Stimulated activated CD4-positive, alpha-beta T cell treated with anti-CD3 and anti-CD28 coated beads, TNF-alpha, amount 100 ng/mL, for 48 hours (primary cell): ENCODE measurements at places on chromosomes 4 and X.

DNA sequence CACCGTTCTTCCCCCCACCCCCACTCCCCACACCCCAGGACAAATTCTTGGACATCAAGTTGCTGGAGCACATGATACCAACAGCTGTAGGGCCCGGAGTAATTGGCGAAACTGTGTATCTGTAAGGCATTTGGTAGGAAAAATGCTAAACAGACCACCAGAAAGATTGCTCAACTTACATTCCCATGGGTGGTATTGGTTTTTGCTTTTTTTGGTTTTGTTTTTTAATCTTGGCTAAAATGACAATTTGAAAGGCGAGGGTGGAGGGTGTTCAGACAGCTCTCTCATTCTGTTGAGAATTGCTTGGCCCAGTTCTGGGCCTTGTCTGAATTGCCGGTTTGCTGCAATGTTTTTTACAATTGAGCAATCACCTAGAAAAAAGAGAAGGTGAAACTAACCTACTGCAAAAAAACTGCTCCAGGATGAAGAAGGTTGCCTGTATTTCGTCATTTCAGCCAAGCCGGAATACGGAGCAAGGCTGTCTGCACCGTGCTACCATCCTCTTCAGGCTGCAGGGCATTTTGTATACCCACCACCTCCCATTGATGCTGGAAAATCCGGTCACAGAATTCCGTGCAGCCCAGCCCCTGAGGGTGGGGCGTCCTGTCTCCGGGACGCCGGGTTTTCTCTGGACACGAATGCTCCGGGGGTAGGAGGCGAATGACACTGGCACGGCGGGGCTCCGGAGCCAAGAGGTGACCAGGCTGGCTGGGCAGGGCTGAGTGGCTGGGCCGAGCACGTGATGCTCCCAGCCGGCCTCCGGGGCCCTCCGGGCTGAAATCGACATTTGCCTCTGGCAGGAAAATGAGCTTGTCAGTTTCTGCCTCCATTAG, at the start of gene CLCN4:
Gene CLCN4, plus strand, starts transcription at position 777 of the 833 bp plus-strand sequence. CDS start 28,058 bp downstream, outside the sequence.
- no peak for DNase-seq

- no peak for DNase-seq
These were observed 193.4 kb downstream of the GRID2 start for GRCh38 chr4:92497141-92497540.

DNA sequence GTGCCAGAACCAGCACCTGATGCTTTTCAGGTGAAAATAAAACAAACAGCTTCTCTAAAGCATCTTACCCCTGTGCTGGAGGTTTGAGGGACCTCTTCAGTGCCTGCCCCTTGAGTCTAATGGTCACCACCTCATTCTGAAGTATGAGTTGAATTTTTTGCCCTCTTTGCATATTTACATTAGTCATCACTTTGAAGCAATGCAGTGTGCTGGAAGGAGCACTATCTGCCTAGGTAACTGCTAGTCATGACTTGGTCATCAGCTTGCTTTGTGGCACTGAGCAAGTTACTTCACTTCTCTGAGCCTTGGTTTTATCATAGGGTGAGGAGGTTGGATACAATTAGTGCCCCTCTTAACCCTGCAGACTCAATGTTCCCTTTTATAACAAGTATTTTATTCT, 44.9 kb downstream of the SPATA18 start:
- no peak for DNase-seq

- no peak for DNase-seq
These were observed 322.4 kb upstream of the CPEB2 start for GRCh38 chr4:14679906-14680305.

DNA sequence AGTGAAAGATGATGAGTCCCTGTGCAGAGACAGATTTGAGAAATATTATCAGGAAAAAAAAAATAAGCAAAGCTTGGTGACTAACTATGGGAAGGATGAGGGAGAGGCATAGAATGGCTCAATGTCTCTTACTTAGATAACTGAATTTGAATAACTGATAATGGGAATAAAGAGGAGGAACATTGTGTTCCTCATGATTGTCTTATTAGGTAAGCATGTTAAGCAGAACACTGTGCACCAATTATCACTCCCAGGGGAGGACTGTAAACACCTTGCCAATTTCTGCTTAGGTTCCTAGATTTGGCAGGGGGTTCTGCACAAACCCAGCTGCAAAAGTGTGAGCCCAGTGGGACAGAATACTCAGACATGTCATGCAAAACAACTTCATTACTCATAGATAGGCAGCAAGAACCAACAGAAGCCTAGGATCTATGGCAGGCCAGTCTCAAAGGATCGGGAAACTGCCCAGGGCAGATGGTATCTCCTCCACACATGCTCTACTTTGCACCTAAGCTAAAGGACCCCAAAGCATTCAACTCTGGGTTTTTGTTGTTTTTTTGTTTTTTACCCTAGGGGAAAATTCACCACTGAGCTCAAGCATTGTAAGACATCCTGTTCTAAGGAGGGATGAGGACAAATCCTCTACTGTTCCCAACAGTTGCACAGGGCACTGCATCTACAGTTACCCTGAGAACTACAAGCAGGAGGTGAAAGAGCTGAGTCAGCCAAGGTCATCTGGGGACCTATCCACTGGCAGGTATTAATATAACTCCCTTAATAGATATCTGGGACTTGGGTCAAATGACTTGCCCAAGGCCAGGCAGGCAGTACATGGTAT, 907.0 kb downstream of the RAPGEF2 start:
- DNase-seq = no peak

DNA sequence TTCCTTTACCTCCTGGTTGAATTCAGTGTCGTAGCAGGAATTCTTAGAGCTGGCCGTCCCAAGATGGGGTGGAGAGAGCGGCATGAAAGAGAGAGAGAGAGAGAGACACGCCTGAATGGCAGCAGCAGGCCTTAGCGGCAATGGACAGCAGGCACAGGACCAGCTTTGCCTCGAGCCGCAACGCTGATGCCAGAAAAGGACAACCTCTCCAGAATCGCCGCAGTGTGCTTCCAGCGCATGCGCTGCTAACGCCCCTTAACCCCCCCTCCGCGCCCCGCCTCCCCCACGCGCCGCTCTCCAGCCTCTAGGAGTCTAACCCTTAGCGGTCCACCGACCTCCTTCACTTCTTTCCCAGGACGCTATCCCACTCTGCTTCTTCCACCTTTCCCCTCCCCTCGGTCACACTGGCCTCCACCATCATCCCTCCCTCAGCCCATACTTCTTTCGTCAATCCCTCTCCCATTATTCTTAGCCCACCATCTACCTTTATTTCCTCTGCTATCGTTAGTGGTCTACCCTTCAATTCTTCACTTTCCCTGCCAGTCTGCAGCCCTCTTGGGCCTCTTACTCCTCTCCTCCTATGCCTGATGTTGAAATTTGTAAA, 10.5 kb upstream of the ZCCHC13 start:
- peak; percentile 37 for DNase-seq

- no peak for DNase-seq
These were observed 54.3 kb downstream of the SLIT2 start for GRCh38 chr4:20305976-20306375.

DNA sequence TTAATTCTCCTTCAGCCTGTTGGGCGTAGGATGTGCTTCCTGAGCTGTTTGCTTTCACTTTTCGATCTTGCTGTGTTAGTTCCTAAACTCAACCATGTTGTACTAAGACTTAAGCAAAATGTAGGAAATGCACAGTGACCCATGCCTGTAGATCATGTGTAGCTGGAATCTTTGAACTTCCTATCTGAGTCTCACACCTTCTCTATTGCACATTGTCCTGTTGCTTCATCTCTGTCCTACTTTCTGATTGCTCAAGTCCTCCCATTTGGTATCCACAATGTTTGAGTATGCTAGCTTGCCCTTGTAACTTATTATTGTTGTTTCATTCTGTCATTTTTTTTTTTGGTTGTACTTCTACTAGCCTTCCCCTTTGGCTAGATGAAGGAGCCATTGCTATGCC, 239.6 kb downstream of the PPP1R2C start:
- DNase-seq = no peak

DNA sequence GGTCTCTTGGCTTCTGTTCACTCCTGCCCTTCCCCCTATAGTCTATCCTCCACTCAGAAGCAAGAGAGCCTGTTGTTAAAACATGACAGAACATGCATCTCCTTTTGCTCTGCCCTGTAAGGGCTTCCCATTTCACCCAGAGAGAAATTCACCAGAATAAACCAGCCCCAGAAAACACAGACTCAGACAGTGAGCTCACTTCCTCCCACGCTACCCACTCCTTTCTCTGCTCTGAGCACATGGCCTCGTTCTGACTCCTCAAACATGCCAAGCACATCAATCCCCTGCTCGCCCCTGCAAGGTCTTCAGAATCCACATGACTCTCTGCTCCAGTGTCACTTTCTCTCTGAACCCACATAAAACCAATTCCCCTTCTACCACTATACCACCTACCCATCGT, 50.4 kb downstream of the MID1 start:
- DNase-seq = no peak

- peak; percentile 34 for DNase-seq
These were observed 577 bp upstream of the PIM2 start for GRCh38 chrX:48919360-48919841.

- DNase-seq = no peak
These were observed 107.2 kb downstream of the TAB3 start for GRCh38 chrX:30781711-30782444.

GRCh38 chr4:89539797-89540711, 232.5 kb upstream of the GPRIN3 start:
- DNase-seq = no peak

DNA sequence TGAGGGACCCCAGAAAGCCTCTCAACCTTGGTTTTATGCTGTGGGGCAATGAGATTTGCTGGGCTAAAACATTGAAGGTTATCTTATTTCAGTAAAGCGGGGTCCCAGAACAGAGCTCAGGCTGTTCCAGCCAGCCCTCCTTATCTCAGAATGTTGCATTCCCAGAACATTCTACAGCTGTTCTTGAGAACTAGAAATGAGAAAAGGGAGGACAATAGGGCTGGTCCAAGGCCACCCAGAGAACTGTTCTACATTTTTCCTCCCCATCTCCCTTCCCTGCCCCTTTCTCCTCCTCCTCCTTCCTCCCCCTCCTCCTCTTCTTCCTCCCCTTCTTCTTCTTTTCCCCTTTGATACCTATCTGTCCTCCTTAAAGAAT, 70.4 kb upstream of the SLC7A11 start:
- no peak for DNase-seq

GRCh38 chr4:128525992-128526630, 238.5 kb upstream of the PGRMC2 start:
- no peak for DNase-seq

DNA sequence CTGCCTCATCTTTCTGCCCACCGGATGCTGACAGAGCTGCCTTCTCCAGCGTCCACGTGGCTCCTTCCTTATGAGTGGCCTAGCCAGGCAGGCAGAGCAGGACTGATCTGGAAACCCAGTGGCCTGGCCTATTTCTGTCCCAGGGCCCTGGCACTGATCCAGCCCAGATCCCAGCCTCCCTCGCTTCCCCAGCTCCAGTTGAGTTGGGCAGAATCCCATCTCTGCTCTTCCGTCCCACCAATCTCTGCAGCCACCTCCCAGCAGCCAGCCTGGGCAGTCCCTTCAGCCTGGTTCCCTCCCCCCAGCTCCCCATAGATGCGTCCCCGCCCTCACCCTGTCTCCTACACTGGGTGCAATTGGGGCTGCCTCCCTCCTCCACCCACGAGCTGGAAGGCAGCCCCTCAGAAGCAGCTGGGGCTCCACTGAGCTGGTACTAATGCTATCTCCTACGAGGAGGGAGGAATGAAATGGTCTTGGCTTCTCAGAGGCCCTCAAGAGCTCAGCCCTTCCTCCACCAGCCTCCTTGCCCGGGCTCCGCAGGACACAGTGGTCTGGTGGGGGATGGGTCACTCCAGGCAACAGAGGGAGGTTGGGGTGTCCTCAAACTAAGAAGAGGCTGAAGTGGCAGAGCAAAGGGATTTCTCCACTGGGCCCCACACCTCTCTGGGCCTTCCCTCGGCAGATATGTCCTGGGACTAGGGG, 94.2 kb downstream of the PJA1 start:
- no peak for DNase-seq

DNA sequence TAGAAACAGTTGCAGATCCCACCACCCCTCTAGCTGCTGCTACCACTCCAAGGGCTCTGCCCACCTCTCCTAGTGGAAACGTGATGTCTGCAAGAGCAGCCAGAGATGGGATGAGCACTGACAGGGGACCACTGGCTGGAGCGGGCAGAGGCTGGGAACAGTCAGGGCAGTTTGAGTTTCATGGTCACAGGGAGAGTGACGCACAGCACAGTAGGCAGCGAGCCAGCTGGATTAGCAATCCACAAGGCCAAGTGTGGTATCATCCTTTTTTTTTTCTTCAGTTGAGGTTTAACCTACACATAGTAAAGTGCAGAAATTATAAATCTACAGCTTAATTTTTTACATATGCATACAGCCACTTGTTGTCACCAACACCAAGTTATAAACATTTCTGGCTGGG, 6.4 kb upstream of the SCML2 start:
- DNase-seq = no peak

- DNase-seq = no peak
These were observed 37.4 kb upstream of the PRSS48 start for GRCh38 chr4:151239608-151240007.

GRCh38 chr4:17589355-17589754, 12.4 kb downstream of the LAP3 start:
- no peak for DNase-seq

- DNase-seq = no peak
These were observed 188.2 kb downstream of the ARAP2 start for GRCh38 chr4:36056136-36056535.

- no peak for DNase-seq
These were observed 24.3 kb downstream of the HMX1 start for GRCh38 chr4:8847331-8847730.

- DNase-seq = no peak
These were observed 715.4 kb downstream of the GRXCR1 start for GRCh38 chr4:43607827-43608461.

- no peak for DNase-seq
These were observed 851.4 kb upstream of the AGA start for GRCh38 chr4:178293601-178294000.

DNA sequence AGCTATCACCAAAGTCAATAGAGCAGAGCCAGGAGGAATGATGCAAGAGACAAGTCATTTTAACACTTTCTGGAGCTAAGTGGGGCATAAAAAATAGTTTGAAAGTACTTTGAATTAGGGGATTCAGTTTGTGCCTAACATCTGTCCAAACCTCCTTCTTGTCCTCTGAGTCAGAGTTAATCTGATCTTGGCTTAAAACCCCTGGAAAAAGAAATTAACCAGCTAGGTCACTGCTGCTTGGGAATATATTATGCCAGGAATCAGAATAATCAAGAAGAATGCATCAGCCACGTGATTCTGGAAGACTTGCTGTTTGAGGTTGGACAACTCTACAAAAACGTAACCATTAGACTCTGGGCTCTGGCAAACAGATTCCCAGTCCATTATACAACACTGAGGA, 45.3 kb upstream of the EDA2R start:
- no peak for DNase-seq
